ENCODE measurements at places on chromosomes 6 and 20.

GRCh38 chr6:118467181-118467580, 80.9 kb upstream of the PLN start:
- no peak for DNase-seq

DNA sequence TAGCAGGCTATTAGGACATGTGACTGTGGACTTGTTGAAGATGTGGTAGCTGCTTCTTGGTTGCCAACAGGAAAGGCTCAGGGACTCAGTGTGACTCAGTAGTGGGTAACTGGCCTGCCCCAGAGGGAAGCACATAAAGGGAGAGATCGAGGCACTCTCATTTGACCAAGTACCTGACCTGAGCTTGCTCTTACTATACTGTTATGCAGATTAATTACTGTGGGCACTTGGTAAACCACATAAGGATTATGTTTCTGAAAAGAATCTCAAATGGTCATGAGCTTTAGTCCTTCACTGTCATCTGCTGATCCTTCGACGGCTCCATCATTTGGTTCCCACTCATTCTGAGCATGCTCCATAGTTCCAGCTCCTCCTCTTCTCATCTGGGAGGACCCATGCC, 48.2 kb upstream of the RPL7L1 start:
- no peak for DNase-seq

DNA sequence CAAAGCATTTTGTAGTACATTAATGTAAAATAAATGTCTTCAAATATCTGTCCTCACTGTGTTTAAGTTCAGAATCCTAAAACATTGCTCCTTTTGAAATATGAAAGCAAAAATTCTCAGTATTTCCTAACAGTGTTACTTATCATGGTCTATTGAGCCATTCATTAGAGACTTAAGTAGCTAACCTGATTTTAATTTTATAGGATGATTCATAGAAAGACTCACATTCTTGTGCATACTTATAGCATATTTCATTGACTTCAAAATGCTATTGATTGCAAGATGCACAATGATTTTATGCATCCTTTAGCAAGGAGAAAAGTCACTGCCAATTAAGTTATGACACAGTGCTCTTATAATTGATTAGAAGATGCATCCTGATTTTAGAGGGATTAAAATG, 85.7 kb downstream of the HIVEP1 start:
- no peak for DNase-seq

- DNase-seq = no peak
These were observed 127.5 kb downstream of the EYA4 start for GRCh38 chr6:133368664-133369063.

DNA sequence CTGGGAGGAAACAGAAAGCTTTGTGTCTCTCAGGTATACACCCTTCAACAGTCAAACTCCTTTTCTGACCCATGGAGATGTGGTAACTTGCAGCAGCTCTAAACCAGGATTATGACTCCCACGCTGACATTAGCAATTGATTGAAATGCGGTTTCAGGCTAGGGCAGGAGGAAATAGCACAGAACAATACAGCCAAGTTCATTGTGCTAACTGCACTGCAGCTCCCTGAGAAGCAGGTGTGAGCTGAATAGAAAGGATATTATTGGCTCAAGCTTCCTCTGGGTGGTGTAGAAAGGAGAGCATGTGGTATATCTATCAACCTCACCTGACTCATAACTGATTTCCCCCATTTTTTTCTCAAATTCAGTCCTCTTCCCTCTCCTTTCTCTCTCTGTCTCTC, 612.3 kb upstream of the BTBD3 start:
- DNase-seq = no peak

GRCh38 chr6:84643778-84644177, 120.6 kb downstream of the TBX18 start:
- DNase-seq = no peak

DNA sequence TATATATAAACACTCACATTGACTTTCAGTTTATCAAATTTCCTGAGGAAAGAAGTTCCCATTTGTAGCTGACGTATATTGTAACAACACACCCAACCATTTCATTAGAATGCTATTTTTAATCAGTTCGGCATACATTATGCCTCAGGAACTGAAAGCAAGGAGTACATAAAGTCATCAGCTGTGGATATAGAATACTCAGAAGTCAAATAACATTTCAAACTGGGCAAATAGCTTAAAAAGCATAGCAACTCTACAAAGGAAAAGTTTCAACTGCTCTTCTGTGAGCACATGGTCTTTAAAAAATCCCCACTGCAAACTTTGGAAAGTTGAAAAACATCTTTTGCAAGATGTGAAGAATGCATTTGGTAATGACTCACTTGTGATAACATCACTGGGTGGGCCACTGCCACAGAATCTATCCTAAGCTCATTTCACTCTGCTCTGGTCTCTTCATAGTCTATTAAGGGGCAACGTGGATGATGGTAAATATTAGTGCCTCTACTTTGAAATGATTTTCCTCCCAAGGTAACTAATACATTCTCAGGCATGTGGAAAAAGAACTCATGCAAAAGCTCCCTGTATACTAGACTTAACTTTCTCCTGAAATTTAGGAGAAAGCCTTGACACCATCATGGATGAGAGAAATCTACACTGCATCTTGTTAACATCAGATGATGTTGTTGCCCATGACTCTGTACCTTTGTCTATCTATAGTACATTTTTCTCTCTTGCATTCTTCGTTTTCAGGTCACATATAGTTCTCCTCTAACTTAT, 49.2 kb downstream of the FYN start:
- DNase-seq = no peak

GRCh38 chr6:157222201-157222981, 100.9 kb downstream of the TMEM242 start:
- no peak for DNase-seq

DNA sequence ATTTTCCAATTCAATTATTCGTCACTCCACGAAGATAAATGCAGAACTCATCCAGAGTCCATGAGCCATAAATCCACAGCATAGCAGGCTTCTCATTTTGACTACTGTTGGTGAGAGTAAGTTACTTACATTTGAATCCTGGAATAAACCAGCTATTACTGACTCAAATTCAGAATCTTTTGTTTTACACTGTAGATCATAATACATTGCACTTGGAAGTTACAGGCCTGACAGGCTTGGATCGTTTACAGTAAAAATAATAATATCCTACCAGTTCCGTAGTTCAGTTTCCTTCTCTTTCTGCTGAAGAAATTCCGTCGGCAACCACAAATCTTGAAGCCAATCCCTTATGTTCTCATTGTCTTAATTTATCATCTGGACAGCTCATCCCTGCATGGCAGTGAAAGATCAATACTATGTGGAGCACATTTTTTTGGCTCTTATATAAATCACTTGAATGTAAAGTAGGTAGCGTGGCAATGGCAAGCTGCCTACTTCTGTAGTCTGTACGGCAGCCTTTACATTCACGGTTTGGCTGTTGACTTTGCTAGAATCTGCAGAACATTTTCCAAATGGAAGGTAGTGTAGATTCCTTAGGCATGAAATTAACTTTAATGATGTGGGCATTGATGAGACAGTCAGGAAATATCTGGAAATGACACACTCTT, 142.9 kb downstream of the WDR27 start:
- no peak for DNase-seq

Measured in NCI-H1694 (cell line).